Activated CD8-positive, alpha-beta T cell treated with anti-CD3 and anti-CD28 coated beads for 36 hours (primary cell): ENCODE measurements at places on chromosomes 4 and X.

- DNase-seq = no peak
Measured at GRCh38 chr4:106695501-106696262, 327.1 kb upstream of the GIMD1 start.

GRCh38 chr4:109134268-109134667, 168.2 kb downstream of the COL25A1 start:
- no peak for DNase-seq

DNA sequence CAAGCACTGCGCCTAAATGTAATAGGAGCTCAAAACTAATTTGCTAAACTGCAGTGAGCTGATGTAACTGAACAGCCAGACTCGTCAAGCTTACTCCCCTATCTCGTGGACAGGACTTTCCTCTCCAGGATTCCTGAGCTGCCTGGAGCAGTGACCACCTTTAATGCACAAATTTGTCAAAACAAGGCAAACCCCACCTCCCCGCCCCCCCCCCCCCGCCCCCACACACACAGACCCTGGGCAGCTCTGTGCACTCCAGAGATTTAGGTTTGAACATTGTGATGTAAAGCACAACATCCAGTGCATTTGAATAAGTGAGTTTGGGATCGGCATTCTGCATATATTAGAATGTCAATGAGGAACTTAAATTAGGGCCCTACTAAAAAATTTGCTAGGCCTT, 77.7 kb upstream of the DHX15 start:
- no peak for DNase-seq

GRCh38 chr4:128782875-128783614, 26.5 kb upstream of the JADE1 start:
- no peak for DNase-seq
